ENCODE measurements at places on chromosomes 1 and 21. TPM values are rescaled to one million over a fixed set of nuclear protein-coding genes. Genes with fewer than 3 reads are reported as not detected.

The TENT5C gene
- 324 TPM for total RNA-seq

- no peak overlapping the region for H3K4me3 ChIP-seq
- H3K27ac ChIP-seq: no peak overlapping the region
- H3K27me3 ChIP-seq: no peaks in the 10 kb centered on the region
- no peaks in the 10 kb centered on the region for H3K36me3 ChIP-seq
These were observed 646.0 kb upstream of the CXADR start for GRCh38 chr21:16866851-16867250.

The MOB3C gene
- total RNA-seq: 13.6 TPM

The FCRL2 gene
- total RNA-seq: 0.17 TPM

The TMCC2 gene
- total RNA-seq: 1.8 TPM

The IRF6 gene
- total RNA-seq: 0.86 TPM

DNA sequence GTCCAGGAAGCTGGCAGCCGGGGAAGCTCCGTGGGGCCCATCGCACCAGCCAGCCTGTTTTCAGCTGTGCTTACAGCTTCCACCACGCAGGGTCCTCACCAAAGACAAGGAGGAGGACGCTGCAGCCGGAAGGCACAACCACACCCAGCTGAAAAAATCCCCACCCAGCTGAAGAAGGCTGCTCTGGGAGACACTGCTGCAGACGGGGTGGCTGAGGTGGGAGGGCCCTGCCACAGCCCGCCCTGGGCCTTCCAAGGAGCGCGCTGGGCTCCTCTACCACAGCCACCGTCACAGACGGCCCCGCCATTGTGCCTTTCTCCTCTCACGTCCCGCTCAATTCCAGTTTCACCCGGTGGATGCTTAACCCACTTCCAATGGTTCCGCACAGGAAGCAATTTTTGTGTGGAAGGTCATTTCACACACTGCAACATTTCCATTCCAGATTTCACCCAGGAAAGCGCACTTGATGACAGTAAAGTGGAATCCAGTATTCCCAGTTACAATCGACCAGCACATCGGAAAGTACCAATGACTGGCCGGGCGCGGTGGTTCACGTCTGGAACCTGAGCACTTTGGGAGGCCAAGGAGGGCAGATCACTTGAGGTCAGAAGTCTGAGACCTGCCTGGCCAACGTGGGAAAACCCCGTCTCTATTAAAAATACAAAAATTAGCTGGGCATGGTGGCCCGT lies 47.9 kb downstream of the NPHP4 start:
- H3K4me3 ChIP-seq: no peak overlapping the region
- H3K36me3 ChIP-seq: no peaks in the 10 kb centered on the region
- no peaks in the 10 kb centered on the region for H3K4me1 ChIP-seq
- no peaks in the 10 kb centered on the region for H3K27me3 ChIP-seq
- no peak for DNase-seq
- no peak overlapping the region for H3K27ac ChIP-seq

DNA sequence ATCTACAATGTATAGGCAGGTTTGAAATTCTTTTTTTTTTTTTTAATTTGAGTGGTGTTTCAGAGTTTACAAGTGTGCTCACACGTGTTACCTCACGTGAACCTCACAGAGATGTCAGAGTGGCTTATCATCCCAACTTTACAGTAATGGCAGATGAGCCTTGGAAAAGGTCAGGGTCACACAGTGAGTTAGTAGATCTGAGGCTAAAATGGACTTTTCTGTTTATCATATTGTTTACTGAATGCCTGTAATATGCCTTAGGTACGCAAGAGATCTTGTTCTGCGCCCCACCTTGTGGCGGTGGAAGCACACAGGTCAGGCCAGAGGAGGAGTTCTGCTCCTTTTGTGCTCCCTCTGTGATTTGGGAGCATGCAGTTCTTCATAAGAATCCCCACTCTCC lies 80.0 kb downstream of the DYRK1A start:
- H3K36me3 ChIP-seq: peaks cover 17% of the 10 kb centered on the region
- peaks cover 40% of the 10 kb centered on the region for H3K4me1 ChIP-seq
- DNase-seq: no peak
- H3K27me3 ChIP-seq: no peaks in the 10 kb centered on the region
- no peak overlapping the region for H3K4me3 ChIP-seq

GRCh38 chr1:4628992-4629391 lies 25.4 kb upstream of the AJAP1 start:
- no peaks in the 10 kb centered on the region for H3K36me3 ChIP-seq
- H3K27me3 ChIP-seq: no peaks in the 10 kb centered on the region
- no peak for DNase-seq
- no peak overlapping the region for H3K27ac ChIP-seq
- no peak overlapping the region for H3K4me3 ChIP-seq
- no peaks in the 10 kb centered on the region for H3K4me1 ChIP-seq

DNA sequence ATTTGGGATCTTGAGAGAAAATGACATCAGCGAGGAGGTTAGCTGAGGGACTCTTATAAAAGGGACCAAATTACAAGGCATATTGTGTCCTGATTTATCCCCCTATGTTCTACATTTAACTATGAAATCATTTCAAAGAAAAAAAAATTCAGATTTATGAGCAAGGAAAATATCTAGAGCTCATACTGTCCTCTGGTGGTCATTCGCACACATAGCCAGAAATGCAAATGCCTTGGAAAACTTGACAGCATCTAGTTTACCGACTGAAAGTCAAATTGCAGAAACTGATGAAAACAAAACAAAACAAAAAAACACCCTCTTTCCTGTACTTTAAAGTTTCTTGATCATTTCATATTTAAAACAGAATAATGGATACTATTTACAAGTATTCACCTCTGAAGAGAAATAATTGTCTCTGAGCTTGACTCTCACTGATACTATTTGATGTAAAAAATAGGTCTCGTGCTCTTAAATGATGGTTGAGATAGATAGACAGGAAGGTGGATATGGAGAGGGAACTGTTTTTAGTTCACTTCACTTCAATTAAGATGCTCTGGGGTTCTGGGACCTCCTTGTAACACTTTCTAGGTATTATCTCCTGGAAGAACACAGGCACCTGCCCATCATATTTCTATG lies 253.8 kb downstream of the PCP4 start:
- no peak overlapping the region for H3K27ac ChIP-seq
- DNase-seq: no peak
- H3K27me3 ChIP-seq: no peaks in the 10 kb centered on the region
- H3K4me1 ChIP-seq: no peaks in the 10 kb centered on the region
- H3K36me3 ChIP-seq: no peaks in the 10 kb centered on the region

GRCh38 chr21:35963920-35964451 lies 96.3 kb downstream of the SETD4 start:
- no peak overlapping the region for H3K27ac ChIP-seq
- DNase-seq: no peak
- no peaks in the 10 kb centered on the region for H3K4me1 ChIP-seq
- H3K36me3 ChIP-seq: no peaks in the 10 kb centered on the region

GRCh38 chr1:192546596-192547190 lies 28.9 kb upstream of the RGS1 start:
- peak overlapping the region; percentile 60 for H3K4me3 ChIP-seq
- no peaks in the 10 kb centered on the region for H3K27me3 ChIP-seq
- H3K27ac ChIP-seq: peak overlapping the region; percentile 47
- no peak for DNase-seq

DNA sequence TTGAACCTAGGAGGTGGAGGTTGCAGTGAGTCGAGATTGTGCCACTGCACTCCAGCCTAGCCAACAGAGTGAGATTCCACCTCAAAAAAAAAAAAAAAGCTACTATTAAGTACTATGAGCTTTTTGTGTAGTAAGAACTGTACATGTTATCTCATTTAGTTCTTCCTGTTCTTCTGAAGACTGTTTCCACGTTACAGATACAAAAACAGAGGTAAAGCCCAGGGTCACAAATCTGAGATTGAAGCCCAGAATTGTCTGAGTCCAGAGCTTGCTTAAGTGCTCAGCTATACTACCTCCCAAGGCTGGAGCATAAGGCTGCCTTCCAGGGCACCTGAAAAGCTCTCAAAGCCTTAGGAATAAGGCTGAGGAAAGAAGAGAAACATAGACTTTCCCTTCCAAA lies 2.9 kb downstream of the FABP3 start:
- H3K36me3 ChIP-seq: peaks cover 11% of the 10 kb centered on the region
- H3K4me1 ChIP-seq: peaks cover 11% of the 10 kb centered on the region
- H3K4me3 ChIP-seq: no peak overlapping the region
- no peak for DNase-seq

GRCh38 chr1:204649721-204650521 lies 35.6 kb downstream of the LRRN2 start:
- peaks cover 4% of the 10 kb centered on the region for H3K27me3 ChIP-seq
- H3K4me1 ChIP-seq: no peaks in the 10 kb centered on the region
- no peak for DNase-seq
- no peak overlapping the region for H3K4me3 ChIP-seq

DNA sequence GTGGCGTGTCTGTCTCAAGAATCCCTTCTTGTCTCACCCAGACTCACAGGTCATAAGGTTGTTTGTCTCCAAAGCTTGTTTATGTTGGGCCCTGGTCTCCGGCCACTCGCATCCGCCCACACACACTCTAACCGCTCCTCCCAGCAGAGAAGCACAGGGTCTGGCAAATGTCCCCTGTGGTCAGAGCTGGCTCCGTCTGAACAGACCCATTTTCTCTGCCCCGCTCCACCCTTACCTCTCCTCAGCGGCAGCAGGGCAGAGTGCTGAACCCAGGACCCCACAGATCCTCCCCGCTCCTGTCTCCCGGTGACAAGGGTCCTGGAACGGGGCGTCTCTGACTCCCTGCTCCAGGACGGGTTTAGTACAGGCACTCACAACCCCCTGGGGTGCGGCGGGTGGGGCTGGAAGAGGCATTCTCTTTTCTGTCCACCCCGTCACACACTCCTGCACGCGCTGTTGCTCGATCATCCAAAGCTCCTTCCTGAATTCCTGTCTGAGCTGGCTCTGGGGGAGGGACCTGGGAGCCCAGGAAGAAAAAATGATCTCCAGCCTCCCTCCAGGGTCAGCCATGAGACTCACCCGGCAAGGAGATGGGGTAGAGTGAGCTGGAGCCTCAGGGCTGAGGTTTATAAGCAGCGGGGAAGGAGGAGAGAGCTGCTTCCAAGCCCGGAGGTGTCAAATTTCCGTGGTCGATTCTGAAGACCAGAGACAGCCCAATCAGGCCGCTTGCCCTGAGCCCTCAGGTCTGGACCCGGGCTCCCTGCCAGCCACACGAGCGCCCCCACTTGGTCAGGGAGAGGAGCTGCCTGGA lies at the start of gene S100A13:
Gene S100A13 (minus strand): TSS at position 602 of the 811 bp plus-strand sequence. CDS start 1,033 bp downstream, outside the sequence.
- DNase-seq: no peak
- H3K27me3 ChIP-seq: no peaks in the 10 kb centered on the region
- no peaks in the 10 kb centered on the region for H3K4me1 ChIP-seq
- H3K4me3 ChIP-seq: no peak within 1 kb of the TSS
- no peaks in the 10 kb centered on the region for H3K36me3 ChIP-seq
- no peak within 1 kb of the TSS for H3K27ac ChIP-seq

DNA sequence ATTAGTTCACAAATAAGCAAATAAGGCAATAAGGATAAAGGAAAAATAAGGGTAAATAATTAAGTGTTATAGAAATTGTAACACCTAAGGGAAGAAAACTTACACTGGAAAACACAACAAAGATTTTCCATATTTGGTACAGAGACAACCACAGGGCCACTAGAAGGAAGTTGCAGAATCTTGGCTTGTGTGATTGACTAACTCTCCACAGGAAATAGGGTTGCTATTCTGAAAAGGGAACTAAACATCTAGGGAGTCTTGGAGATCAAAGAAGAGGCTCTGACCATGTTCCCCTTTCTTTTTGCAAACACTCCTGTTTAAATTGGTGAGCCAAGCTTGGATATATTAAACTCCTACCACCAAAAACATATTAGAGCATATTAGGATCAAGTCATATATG lies 59.1 kb downstream of the APCS start:
- DNase-seq: no peak
- H3K4me3 ChIP-seq: no peak overlapping the region
- H3K27ac ChIP-seq: no peak overlapping the region
- no peaks in the 10 kb centered on the region for H3K4me1 ChIP-seq
- no peaks in the 10 kb centered on the region for H3K36me3 ChIP-seq
- H3K27me3 ChIP-seq: peaks cover 11% of the 10 kb centered on the region

- H3K27me3 ChIP-seq: no peaks in the 10 kb centered on the region
- H3K27ac ChIP-seq: no peak overlapping the region
- H3K4me3 ChIP-seq: no peak overlapping the region
- no peaks in the 10 kb centered on the region for H3K4me1 ChIP-seq
These were observed 14.9 kb downstream of the ATP1A4 start for GRCh38 chr1:160166166-160166868.

DNA sequence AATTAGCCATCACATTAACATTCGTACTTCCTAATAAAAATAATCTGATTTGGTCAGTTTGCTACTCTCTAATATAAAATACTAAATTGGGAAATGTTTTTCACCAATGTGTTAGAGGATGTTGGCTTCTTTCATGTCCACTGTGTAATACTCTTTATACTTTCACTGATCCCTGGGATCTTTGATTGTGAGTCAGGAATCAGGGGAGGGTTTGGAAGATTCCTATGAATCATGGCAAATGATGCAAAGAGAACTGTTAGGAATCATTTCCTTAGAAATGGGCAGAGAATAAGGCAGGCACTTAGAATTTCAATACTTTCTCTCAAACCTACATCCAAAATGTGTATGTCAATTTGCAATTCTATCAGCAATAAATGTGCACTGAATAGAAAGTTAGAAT lies 31.0 kb downstream of the KRTAP24-1 start:
- H3K36me3 ChIP-seq: no peaks in the 10 kb centered on the region
- DNase-seq: no peak
- no peak overlapping the region for H3K4me3 ChIP-seq
- H3K27ac ChIP-seq: no peak overlapping the region
- no peaks in the 10 kb centered on the region for H3K4me1 ChIP-seq

The TEDDM1 gene
- total RNA-seq: not detected

DNA sequence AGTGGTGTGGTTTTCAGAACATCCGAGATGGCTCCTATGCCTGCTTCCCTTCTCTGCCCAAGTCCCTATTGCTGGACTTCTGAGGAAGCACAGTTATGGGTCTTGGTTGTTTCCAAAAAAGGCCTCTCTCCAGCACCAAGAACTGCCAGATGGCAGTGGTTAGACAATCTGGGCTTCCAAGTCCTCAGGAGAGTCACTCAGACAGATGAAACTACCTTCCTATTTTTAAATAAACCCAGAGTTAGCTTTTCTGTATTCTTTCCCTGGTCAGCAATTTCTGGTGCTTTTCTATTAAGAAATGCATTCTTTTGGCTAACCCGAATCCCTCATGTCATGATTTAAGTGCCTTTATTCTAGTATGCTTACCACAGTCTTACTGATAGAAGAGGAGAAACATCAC lies 245.9 kb downstream of the PRDM2 start:
- H3K4me3 ChIP-seq: no peak overlapping the region
- no peak overlapping the region for H3K27ac ChIP-seq
- no peaks in the 10 kb centered on the region for H3K36me3 ChIP-seq
- no peaks in the 10 kb centered on the region for H3K4me1 ChIP-seq

The LYPD8 gene
- total RNA-seq: not detected

The LCE1F gene
- total RNA-seq: not detected

- no peaks in the 10 kb centered on the region for H3K27me3 ChIP-seq
- no peaks in the 10 kb centered on the region for H3K4me1 ChIP-seq
- H3K4me3 ChIP-seq: no peak overlapping the region
- H3K36me3 ChIP-seq: no peaks in the 10 kb centered on the region
These were observed 124.9 kb upstream of the HMGB4 start for GRCh38 chr1:33738976-33739375.
